T-helper 1 cell (primary cell): ENCODE measurements at places on chromosomes 3 and 15.

DNA sequence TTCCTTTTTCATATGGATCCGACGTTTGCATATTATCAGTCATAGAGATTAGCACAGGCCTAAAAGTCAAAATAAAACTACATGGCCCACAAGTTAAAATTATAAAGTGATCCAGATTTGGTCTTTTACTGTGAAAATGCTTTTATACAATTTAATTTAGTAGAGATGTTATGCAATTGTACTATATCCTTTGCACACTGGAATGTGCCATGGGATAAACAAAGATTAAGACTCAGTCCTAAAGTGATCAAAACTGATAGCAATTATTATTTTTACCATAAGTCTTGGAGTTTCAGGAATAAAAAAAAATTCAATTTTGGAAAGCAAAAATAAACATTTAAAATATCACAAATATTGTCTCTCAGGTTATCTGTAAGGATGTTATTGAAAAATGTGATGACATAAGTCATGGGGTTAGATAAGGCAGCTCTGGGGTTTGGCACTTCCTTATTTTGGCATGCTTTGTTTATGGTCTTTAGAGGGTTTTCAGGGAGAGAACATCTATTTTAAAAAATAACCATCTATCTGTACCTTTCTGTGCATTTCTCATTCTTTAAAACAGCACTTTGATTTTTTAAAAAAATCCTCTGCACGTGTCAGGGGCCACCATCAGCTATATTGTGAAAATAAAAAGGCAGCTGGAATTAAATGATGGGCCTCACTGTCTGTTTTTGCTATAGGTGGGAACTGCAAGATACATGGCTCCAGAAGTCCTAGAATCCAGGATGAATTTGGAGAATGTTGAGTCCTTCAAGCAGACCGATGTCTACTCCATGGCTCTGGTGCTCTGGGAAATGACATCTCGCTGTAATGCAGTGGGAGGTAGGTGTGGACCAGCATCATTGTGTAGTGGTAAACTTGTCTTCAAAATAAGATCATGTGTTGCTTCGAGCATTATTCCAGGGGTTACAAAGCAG, 67.3 kb downstream of the TGFBR2 start:
- no peak for DNase-seq

GRCh38 chr3:168884353-168884903, 779.1 kb downstream of the MECOM start:
- no peak for DNase-seq

DNA sequence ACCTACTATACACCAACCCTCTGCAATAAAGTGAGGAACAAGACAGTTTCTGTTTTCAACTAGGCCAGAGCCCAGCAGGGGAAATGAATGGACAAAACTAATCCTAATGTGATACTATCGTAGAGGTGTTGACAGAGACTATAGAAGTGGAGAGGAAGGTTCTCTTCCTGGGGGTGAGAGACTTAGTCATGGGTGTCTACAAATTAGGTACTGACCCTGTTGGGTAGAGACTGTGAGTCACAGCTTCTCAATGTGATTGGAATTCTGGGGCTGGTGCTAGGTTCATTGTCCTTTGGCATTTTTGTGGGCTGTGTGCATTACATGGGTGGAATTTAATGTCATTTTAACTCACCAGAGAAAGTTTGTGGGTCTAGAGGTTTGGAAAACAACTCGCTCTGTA, 79.3 kb downstream of the ADAMTSL3 start:
- no peak for DNase-seq

DNA sequence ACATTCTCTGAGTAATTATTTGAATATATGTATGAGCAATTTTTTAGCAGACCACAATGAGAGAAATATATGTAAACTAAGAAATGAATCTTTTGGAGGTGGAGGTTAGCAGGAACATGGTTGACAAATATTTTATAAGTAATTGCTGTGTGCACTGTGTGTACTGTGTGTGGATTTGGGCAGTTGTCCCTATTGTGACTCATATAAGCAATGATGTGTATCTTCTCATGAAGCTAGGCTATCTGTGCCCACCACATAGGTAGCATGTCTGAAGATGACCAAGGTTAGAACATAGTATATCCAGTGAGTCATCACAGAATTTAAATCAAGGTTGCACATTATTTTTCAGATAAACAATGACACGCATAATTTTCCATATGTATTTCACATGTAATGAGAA, 713.9 kb upstream of the GBE1 start:
- no peak for DNase-seq

- no peak for DNase-seq
Measured at GRCh38 chr3:100159331-100160153, 45.2 kb upstream of the FILIP1L start.
